Caudate nucleus (tissue), 63 donors: ENCODE measurements at places on chromosomes 4 and X.
A peak's percentile ranks its signal among the peaks of the same experiment; 100 is the strongest.

DNA sequence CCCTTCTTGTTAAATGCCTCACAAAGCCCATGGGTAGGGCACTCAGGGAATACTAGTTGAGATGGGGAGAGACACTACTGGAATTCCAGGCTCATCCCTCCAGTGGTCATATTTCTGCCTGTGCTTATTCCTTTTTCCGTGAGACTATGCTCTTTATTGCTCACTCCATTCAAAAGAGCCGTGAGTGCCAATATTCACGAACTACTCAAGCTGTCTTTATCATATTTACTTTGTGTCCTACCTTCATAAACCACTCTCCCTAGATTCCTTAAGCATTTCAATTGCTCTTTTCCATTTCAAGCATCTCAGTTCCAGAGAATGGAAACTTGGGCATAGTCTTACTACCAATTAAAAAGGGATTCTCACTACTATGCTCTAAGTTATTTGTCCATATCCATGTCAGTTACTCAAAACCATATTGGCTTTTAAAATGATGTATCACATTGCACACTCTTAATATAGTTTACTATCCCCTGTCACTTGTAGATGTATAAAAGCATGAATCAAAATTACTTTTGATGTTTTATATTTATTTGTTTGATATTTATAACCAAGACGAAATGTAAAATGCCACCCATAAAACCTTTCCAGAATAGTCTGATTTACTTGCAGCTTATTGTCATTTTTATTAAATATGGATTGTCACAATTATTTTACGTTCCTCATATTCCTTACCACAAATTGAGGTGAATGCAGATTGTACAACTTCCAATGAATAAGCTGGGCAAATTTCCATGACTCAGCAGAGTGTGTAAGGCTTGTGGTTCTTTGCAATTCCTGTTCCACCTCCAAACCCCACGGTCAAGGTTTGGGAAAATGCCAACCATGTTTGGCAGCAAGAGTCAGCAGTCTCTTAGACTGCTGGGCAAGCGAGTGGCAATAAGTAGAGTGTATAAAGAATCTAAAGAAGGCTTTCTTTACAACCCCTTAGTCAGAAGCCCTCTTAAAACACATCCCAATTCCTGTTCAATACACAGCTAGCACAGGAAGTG, 24.4 kb downstream of the ENOX2 start:
- no peak for DNase-seq

GRCh38 chr4:127327491-127327890, 305.3 kb upstream of the INTU start:
- no peak for DNase-seq

DNA sequence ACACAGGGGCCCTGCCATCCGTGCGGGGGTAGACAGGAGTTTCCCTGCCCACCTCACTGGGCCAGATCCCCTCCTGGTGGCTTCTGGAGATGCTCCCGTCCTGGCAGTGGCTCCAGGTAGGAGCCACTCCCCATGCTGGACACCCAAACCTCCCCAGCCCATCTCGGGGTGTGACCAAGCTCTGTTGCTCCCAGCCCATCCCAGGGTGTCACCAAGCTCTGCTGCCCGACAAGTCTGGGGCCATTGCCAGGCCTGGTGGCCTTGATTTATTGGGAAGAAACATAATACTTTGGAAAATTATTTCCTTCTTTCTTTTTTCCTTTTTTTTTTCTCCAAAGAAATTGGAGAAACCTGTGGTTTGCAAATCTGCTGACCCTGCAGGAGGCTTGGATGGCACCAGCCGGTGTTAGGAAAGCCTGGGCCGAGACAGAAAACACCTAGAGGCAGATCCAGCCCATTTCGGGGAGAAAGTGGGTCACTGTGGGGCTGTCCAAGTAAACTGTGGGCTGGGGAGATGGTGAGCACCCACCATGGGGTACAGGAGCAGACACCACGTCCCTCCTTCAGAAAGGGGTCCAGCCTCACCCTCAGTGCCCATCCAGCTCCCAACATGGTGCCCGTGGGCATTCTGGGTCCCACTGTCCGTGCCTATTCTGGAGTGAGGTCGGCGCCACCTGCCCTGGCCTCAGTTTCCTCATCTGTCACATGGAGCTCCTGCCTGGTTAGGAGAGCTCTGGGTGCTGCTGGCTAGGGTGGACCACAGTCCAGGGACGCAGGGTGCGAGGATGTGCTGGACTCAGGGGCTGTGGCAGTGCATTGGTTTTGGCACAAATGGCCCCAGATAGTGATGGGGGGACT, 59.4 kb upstream of the ADRA2C start:
- DNase-seq = no peak

DNA sequence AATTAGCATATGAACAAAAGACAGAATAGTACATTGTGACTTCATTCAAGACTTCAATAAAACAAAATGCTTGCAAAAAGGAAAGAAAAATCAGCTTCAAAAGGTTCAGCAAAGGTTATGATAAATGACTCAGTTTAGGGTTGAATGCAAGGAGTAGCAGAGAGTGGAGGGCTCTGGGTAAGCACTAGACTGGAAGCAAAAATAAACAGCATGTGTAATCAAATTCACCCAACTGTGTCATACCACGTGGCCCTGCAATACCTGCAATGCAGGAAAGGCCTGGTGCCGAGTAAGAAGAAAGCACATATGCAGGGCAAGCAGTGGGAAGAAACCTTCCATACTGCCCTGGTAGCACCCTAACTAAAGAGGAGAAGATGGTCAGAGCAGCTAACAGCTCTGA, 88.7 kb downstream of the ATP11C start:
- no peak for DNase-seq

DNA sequence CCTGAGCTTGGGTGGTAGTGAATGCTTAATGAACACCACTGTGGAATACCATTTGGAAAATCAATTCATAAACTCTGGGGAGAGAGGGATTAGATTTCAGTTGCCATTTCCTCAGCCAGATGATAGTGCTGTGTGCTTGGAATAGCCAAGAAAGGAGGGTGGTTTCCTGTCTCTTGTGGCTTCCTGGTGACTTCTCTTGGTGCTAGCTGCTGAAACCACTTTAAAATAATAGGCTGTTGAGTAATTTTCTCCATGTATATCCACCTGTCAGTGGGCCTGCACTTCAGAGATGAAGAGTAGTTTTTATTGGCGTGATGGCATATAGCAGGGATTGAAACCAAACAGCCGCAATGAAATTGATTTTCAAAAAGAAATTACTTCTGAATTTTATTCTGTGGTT, 11.8 kb downstream of the EDA start:
- no peak for DNase-seq

- DNase-seq = no peak
Observed at GRCh38 chrX:86002076-86002896, 45.1 kb downstream of the CHM start.

DNA sequence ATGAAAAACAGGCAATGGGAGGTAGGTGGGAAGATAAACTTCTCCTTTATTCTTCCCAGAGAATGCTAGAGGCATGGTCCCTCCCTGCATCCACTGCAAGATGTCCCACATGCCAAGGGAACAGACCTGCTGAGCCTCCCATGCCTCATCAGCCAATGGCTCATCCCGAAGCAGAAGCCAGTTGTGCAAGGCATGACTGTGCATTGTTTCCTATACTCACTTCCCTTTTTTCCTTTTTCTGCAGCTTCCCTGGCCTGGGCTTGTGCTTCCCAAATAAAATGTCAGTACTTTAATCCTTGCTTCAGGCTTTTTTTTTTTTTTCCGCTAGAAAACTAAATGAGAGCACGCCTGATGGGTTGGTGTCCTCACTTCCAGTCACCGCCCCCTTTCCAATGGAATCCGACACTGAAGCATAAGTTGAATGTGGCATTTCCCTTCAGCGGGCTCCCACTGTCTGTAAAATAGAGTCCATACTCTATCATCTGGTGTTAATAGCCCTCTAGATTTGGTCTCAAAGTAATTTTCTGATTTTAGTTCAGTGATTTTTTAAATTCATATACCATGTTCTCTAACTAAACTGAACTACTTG, 239.0 kb upstream of the JADE1 start:
- DNase-seq = no peak

DNA sequence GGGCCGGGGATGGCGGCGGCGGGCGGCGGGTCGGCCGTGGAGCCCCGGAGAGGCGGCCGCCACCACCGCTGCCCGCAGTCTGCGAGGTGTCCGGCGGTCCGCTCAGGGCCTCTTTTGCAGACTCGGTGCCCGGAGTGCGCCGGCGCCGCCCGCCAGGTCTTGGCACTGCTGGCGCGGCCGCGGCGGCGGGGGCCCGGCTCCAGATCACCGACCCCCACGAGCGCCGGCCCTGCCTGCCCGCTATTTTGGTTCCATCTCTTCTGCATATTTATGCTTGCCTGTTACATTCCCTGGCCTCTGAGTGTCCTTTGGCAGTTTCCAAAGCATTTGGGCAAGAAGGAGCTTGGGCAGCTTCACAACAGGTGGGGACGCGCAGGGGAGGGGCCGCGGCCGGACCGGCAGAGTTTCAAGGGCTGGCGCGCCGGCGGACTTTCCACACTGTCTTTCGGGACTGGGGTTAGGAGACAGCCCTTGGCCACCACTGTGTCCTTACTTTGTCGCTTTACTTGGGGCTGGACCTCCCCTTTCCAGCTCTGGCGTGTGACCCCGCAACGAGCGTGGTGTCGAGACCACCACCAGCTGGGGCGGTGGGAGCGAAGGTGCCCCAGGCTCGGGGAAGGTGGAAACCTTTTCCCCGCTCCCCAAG, 668 bp upstream of the TAPT1 start:
- peak; percentile 55 for DNase-seq

GRCh38 chrX:139508099-139508498, 22.4 kb upstream of the F9 start:
- DNase-seq = no peak
